ENCODE measurements at places on chromosomes 5 and 9.
A peak's percentile ranks its signal among the peaks of the same experiment; 100 is the strongest.

DNA sequence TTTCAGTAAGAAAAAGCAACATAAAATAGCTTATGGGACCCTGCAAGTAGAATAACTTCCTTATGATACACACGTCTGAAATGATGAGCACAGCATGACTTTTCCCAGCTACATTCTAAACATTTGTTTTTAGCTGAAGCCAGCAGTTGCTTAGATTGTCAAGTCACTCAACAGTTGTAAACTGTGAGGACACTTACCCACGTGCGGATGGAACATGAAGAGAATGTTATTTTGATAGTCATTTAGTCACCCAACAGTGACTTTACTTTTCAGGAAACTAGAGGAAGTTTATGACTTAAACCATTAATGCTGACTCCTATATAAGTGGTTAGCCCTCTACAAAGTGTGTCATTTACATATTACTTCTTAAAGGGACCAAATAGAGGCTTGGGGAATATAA is 3.0 kb downstream of the HACD4 start:
- no peak overlapping the region for H3K27ac ChIP-seq
- peaks cover 10% of the 10 kb centered on the region for H3K4me1 ChIP-seq
- H3K27me3 ChIP-seq = peaks cover 10% of the 10 kb centered on the region
- no peak overlapping the region for H3K4me3 ChIP-seq
- no peak for DNase-seq
- no peaks in the 10 kb centered on the region for H3K36me3 ChIP-seq

DNA sequence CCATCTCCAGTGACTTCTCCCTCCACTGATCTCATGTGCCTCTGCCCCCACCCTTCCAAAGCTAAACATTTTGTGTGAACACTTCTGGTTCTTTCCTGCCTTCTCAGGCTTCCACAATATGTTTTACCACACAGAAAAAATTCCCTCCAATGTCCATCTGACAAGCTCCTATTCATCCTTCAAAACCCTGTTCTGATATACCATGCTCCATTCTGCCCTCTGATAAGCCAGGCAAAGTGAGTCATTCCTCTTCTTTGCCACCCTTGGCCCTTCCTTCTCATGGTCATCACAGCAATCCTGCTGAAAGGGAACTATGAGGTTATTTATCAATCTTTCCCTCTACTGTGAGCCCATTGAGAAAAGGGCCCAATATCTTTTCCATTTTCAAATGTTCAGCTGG is 97.6 kb downstream of the BARX1 start:
- no peak overlapping the region for H3K4me3 ChIP-seq
- H3K36me3 ChIP-seq = no peaks in the 10 kb centered on the region
- no peak overlapping the region for H3K27ac ChIP-seq
- no peaks in the 10 kb centered on the region for H3K27me3 ChIP-seq
- no peak for DNase-seq
- peaks cover 11% of the 10 kb centered on the region for H3K4me1 ChIP-seq

GRCh38 chr5:37370550-37370863 is 399 bp downstream of the NUP155 start:
- H3K4me3 ChIP-seq = peak overlapping the region; percentile 92
- no peaks in the 10 kb centered on the region for H3K27me3 ChIP-seq
- DNase-seq = no peak
- peak overlapping the region; percentile 62 for H3K27ac ChIP-seq

- H3K27me3 ChIP-seq = no peaks in the 10 kb centered on the region
- H3K4me1 ChIP-seq = no peaks in the 10 kb centered on the region
- H3K4me3 ChIP-seq = no peak overlapping the region
- no peak overlapping the region for H3K27ac ChIP-seq
These were observed 49.6 kb upstream of the CCNG1 start for GRCh38 chr5:163387589-163388343.

- H3K36me3 ChIP-seq = no peaks in the 10 kb centered on the region
- H3K27ac ChIP-seq = no peak overlapping the region
- H3K4me1 ChIP-seq = no peaks in the 10 kb centered on the region
- no peaks in the 10 kb centered on the region for H3K27me3 ChIP-seq
- DNase-seq = no peak
These were observed 399.9 kb upstream of the ADAMTSL1 start for GRCh38 chr9:18074041-18074440.

DNA sequence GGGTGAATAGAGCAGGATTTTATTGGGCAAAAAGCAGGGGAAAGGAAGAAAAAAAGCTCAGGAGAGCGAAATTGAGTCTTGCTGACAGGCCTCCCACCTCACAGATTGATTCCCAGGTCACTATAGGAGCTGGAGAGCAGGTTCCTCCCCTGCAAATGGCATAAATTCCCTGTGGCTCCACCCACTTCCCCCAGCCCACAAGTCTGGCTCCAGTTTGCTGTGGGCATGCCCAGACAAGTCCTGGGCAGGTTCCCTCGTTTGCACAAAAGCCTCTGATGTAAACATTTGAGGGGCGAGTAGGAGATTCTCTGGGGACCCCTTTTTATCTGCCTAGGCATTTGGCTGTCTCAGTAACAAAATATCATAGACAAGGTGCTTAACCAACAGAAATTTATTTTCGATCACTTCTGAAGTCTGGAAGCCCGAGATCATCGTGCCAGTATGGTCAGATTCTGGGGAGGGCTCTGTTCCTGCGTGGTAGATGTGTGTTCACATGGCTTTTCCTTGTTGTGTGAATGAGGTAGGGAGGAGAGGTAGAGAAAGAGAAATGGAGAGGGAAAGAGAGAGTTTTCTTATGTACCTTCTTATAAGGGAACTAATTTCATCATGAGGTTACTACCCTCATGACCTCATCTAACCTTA is 614.5 kb downstream of the MAT2B start:
- no peaks in the 10 kb centered on the region for H3K36me3 ChIP-seq
- DNase-seq = peak; percentile 6

- H3K27me3 ChIP-seq = no peaks in the 10 kb centered on the region
- H3K36me3 ChIP-seq = no peaks in the 10 kb centered on the region
- peak; percentile 80 for DNase-seq
These were observed 3.7 kb downstream of the TLN1 start for GRCh38 chr9:35728041-35728971.

DNA sequence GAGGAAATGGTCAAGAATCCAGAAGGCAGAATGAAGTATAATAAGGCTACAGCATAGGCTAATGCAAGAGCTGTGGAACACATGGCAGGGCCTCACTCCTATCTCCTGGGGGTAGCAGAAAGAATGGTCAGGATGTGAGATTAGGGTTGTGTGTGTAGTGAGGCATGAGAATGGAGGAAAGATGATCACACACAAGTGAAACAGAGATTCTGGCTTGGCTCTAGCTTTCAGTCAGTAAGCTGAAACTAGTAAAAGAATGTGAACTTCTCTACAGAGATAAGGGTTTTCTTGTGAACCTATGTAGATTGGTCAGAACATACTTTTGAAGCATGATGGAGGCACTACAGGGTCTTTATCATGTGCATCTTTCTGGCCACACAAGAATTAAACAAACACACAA is 298.8 kb downstream of the ASTN2 start:
- H3K27me3 ChIP-seq = no peaks in the 10 kb centered on the region
- H3K27ac ChIP-seq = no peak overlapping the region
- no peak overlapping the region for H3K4me3 ChIP-seq
- H3K4me1 ChIP-seq = no peaks in the 10 kb centered on the region
- no peak for DNase-seq
- no peaks in the 10 kb centered on the region for H3K36me3 ChIP-seq

DNA sequence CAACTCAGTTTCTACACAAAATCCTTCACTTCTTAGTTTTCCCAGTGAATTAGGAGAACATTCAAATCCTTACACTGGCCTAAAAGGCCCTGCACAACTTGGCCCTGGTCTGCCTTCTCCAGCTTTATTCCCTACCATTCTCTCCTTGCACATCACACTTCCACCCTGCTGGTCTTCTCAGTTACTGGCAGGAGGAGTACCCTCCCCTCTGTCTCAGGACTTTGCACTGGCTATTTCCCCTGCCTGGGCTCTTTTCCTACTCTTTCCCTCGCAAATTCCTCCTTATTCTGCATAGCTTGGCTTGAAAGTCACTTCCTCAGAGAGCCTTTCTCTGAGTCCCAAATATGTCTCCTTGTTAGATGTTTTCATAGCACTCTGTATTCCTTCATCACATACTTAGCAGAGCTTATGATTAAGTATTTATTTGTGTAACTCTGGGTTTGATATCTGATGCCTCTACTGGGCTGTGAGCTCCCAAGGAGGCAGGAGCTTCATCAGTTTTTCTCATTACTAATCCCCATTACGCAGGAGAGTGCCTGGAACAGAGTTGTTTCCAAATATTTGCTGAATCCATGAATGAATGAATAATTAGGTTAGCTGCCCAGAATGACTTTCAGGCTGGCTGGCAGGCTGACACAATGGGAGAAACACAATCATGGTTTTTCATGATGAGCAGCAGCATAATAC is 159.8 kb upstream of the KLF9 start:
- H3K27ac ChIP-seq = no peak overlapping the region
- H3K4me1 ChIP-seq = peaks cover 10% of the 10 kb centered on the region
- no peak overlapping the region for H3K4me3 ChIP-seq
- DNase-seq = peak; percentile 33
- H3K36me3 ChIP-seq = no peaks in the 10 kb centered on the region

DNA sequence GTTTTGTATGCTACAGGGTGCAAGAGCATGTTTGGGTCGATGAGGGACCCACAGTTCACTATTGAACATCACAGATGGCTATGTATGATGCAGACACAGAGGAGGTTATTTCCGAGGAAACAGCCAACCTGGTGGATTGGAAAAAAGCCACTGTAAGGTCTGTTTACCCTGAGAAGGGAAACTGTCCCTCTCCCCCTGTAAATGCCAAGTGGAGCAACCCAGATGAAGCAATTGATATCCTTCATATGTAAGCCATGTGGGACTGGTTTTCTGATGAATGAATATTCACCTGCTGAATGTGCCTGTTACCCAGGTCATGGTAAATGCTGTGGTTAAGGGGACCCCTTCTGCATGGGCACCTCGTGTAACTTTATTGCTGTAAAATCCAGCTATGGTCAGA is 14.8 kb upstream of the CTSV start:
- no peak overlapping the region for H3K27ac ChIP-seq
- no peak for DNase-seq
- peaks cover 24% of the 10 kb centered on the region for H3K4me1 ChIP-seq
- no peak overlapping the region for H3K4me3 ChIP-seq
- H3K27me3 ChIP-seq = no peaks in the 10 kb centered on the region
- H3K36me3 ChIP-seq = no peaks in the 10 kb centered on the region

DNA sequence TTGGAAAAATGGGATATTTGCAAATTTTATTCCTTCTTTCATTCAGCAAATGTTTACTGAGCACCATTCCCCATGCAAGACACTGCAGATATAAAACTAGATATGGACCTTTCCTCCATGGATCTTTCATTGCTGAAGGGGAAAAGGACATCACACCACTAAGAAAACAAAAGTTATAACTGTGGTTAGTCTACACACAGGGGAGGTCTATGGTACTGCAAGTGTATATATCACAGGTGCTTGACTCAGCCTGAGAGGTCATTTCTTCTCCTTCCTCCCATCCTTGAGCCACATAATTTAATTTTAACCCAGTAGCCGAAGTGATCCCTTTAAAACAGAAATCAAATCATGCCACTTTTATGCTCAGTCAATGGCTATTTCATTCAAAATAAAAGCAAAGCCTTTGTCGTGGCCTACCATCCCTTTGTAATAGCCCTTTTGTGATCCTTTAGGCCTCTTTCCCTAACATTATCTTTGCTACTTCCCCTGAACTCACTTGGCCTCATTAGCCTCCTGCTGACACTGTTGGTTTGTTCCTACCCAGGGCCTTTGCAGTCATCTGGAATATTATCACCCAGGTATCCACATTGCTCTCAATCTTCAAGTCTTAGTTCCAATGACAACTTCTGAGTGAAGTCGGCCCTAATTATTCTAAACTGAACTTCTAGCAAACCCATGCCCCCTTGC is 213.2 kb downstream of the GABRB2 start:
- no peak overlapping the region for H3K27ac ChIP-seq
- H3K27me3 ChIP-seq = no peaks in the 10 kb centered on the region
- H3K4me3 ChIP-seq = no peak overlapping the region
- peak; percentile 59 for DNase-seq
- no peaks in the 10 kb centered on the region for H3K36me3 ChIP-seq

GRCh38 chr9:77063645-77064285 is 44.3 kb downstream of the FOXB2 start:
- no peak for DNase-seq
- H3K4me3 ChIP-seq = no peak overlapping the region
- no peak overlapping the region for H3K27ac ChIP-seq
- H3K27me3 ChIP-seq = no peaks in the 10 kb centered on the region
- no peaks in the 10 kb centered on the region for H3K4me1 ChIP-seq

DNA sequence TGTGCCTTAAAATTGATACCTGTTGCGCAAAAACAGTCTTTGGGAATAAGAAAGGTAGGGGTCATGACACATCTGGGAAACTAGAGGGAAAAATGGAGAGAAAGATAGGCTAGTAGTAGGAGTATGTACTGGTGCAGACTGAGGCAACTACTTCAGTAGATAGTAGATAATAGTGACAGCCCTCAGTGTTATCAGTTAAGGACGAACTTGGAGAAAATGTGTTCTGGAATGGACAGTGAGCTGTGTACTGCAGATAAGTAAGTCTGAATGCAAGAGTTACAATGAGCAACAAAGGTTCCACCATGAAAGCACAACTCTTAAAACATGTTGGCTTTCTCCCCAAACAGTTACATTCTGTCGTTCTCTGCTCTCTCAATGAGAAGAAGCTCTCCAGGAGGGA is 6.5 kb upstream of the INSL6 start:
- no peak overlapping the region for H3K4me3 ChIP-seq
- H3K4me1 ChIP-seq = no peaks in the 10 kb centered on the region
- H3K27ac ChIP-seq = no peak overlapping the region
- no peaks in the 10 kb centered on the region for H3K36me3 ChIP-seq
- DNase-seq = no peak

DNA sequence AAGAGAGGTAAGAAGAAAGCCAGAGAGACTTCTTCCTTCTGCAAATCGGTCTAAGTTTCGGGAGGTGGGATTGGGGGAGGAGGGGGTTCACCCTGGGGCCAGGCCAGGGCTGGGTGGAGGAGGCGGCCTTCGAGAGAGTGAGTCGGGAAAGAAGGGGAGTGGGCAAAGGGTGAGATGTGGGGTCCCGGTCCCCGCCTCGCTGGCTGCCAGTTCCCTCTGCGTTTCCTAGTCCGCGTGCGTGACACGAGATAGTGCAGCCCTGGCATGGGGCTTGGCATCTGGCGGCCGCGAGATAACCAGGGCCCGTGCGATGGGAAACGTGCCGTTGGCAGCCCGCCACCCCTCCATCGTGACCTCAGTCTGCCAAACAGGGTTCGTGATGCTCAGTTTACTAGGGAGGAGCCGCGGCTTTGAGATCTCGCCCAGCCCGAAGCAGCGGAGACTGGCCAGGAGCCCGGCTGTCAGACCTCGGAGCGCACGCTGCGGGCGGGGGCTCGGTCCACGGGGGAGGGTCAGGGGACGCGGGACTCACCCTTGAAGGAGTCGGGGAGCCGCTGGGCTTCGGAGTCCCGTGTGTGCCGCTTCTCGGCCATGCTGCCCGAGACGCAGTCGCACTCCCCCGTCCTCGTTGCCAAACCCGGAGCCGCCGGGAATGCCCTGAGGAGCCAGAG is at the start of gene STOM:
STOM (minus strand) TSS at position 656 of the 671 bp plus-strand sequence; CDS start at position 593, 63 bp downstream.
- H3K27me3 ChIP-seq = no peaks in the 10 kb centered on the region
- peaks cover 30% of the 10 kb centered on the region for H3K4me1 ChIP-seq
- H3K27ac ChIP-seq = no peak within 1 kb of the TSS
- peak; percentile 23 for DNase-seq

Data from neural progenitor cell (in vitro differentiated cells).